GM12891 (cell line): ENCODE measurements at places on chromosomes 6 and 20.

DNA sequence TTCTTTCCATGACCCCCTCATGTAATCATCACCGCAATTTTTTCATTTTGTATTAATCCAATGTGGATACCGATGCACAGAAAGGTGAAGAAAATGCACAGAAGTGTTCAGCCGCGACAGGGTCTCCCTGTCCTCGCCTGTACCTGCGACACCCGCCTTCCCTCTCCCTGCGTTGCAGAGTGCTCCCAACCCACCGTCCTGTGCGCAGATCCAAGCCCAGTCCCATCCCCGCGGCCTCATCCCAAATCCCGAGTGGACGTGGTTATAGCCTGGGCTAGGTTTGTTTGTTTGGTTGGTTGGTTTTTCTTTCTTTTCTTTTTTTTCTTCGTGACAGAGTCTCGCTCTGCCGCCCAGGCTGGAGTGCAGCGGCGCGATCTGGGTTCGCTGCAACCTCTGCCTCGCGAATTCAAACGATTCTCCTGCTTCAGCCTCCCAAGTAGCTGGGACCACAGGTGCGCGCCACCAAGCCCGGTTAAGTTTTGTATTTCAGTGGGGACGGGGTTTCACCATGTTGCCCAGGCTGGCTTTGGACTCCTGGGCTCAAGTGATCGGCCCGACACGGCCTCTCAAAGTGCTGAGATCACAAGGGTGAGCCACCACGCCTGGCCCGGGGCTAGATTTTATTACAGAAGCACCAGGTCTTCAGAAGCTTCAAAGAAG lies 536 bp upstream of the RAET1G start:
- no peak for DNase-seq

- no peak for DNase-seq
Measured at GRCh38 chr6:100336876-100337275, 127.8 kb downstream of the SIM1 start.

- DNase-seq: no peak
Measured at GRCh38 chr20:23497536-23497935, 6.6 kb downstream of the CST8 start.

- no peak for DNase-seq
Measured at GRCh38 chr6:89948876-89949275, 54.6 kb downstream of the GJA10 start.

DNA sequence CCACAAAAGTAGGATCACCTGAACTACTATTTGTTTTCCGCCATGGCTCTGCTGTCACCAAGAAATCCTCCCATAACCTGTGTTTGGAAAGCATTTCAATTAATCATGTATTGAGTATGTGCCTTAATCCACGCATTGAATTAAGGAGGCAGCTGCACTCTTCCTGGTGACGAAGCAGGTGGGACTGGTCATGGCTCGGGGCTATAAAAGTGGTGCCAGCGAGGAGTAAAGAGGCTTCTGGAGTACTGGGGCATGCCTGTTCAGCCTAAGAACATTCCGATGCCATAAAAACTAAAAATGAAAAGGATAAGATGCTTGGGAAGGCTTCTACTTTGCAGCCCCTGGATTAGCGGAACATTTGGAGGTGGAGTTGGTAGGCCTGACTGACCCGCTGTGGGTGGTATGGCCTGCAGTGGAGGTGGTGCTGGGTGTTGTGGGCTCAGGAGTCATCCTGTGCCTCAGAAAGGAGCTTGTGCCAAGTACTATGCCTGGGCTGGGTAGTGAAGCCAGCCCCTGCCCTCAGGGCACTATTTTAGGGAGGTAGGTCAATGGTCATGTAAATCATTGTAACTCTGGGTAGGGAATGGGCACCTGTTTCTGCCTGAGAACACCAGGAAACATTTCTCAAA lies 110.5 kb downstream of the B3GAT2 start:
- no peak for DNase-seq
